ENCODE measurements at places on chromosomes 7 and 10.

- no peak for DNase-seq
Observed at GRCh38 chr10:70139151-70139996, 6.7 kb upstream of the AIFM2 start.

DNA sequence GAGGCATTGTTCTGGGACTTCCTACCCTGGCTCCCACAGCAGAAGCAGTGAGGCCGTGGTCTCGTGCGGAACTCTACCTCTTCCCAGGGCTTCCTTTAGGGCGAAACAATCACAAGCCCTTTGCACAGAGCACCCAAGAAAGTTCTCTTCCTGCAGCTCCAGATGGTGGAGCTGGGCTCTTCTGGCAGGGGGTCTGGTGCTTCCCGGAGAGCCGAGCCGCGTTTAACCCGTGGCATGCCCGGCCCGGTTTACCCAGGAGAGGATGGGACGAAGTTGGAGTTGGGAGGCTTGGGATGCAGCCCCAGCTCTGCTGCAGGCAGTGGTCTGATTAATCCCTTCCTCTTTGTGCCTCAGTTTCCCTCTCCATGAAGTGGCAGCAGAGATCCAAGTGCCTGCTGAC is 9.0 kb upstream of the ATP6V0E2 start:
- no peak for DNase-seq

GRCh38 chr7:155521743-155522398 is 24.5 kb downstream of the CNPY1 start:
- DNase-seq, result no peak

GRCh38 chr7:35390146-35390545 is 136.2 kb upstream of the TBX20 start:
- no peak for DNase-seq

- DNase-seq, result no peak
Observed at GRCh38 chr10:21247592-21247991, 277.9 kb downstream of the SKIDA1 start.

DNA sequence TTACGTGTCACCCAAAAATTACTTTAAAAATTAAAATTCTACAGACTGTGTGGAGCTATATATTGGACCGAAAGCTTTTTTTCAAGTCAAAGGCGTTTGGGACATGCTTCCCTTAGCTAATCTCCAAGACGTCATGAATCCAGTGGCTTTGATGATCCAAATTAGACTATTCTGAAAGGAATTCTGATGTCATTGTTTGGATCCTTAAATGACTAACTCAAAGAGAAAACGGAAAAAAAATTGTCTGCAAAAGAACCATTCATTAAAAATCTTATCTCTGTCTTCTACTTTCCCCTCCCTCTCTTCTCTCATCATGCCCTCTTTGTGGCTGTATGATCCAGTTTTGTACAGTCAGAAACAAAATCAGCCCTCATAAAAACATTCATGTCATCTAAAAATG is 161.8 kb downstream of the ETV1 start:
- DNase-seq, result no peak

GRCh38 chr7:88165697-88166096 is 54.1 kb downstream of the SRI start:
- DNase-seq, result no peak

GRCh38 chr10:79243181-79244067 is 103.8 kb upstream of the PPIF start:
- peak; percentile 70 for DNase-seq

- no peak for DNase-seq
Observed at GRCh38 chr10:132297526-132297925, 10.2 kb downstream of the STK32C start.
